ENCODE measurements at places on chromosomes 16 and 17. TPM values are rescaled to one million over a fixed set of nuclear protein-coding genes. Genes with fewer than 3 reads are reported as not detected.

DNA sequence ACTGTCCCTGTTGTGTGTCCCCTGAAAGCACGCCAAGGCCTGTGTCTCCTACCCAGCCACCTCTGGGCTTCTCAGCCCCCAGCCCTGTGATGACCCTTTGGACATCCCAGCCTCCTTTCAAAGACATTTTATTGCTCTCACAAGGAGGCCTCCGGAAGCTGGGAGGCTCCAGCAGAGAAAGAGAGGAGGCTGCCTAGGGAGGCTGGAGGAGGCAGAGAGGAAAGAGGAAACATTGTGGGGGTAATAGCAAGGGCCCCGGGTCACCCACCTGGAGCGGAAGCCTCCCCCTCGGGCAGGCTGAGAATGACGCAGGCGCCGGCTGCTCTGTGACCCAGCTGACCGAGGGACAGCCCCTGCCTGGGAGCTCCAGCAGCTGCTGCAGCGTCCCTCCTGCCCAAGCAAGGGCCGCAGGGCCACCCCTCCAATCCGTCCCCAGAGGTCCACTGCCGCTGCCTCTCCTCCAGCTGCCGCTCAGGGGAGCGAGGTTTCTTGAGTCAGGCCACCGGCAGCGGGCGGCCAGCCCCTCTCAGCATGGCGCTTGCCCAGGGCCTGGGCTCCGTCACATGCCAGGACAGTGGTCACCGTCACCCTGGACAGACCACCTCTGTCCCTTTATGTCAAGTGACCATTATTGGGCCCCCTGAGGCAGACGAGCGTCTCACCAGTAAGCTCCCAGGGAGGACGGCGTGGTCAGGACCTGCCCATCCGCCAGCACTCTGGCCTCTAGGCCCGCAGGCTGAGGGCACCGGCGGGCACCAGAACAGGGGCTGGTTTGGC, 29.3 kb downstream of the ACTG1 start:
- H3K27me3 ChIP-seq = peaks cover 73% of the 10 kb centered on the region
- no peak overlapping the region for H3K27ac ChIP-seq
- DNase-seq = peak; percentile 58
- no peaks in the 10 kb centered on the region for H3K36me3 ChIP-seq

Gene CXCL16
- total RNA-seq = 0.43 TPM

DNA sequence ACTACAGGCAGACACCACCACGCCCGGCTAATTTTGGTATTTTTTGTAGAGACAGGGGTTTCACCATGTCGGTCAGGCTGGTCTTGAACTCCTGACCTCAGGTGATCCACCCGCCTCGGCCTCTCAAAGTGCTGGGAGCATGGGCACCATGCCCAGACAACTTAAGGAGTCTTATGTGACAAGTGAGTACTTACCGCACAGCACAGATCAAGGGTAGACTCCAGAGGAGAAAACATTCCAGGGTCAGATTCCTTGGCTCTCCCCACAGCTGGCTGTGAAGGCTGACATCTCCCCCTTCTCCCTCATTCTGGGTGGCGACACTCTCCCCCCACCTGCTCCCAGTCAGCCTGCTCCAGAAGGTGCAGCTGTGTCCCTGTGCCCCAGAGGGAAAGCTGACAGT, 10.6 kb downstream of the ZSCAN10 start:
- no peak for DNase-seq
- H3K27ac ChIP-seq = no peak overlapping the region
- H3K4me1 ChIP-seq = peaks cover 6% of the 10 kb centered on the region
- H3K27me3 ChIP-seq = no peaks in the 10 kb centered on the region
- H3K36me3 ChIP-seq = no peaks in the 10 kb centered on the region

- DNase-seq = no peak
- peaks cover 16% of the 10 kb centered on the region for H3K27me3 ChIP-seq
- H3K27ac ChIP-seq = no peak overlapping the region
- no peaks in the 10 kb centered on the region for H3K36me3 ChIP-seq
- no peaks in the 10 kb centered on the region for H3K4me1 ChIP-seq
Measured at GRCh38 chr16:80883816-80884215, 79.4 kb upstream of the CDYL2 start.

- H3K27me3 ChIP-seq = no peaks in the 10 kb centered on the region
- H3K4me3 ChIP-seq = no peak overlapping the region
- no peak for DNase-seq
- no peaks in the 10 kb centered on the region for H3K4me1 ChIP-seq
- H3K27ac ChIP-seq = no peak overlapping the region
Measured at GRCh38 chr17:16918443-16918842, 53.5 kb downstream of the TNFRSF13B start.

- peak overlapping the region; percentile 98 for H3K27ac ChIP-seq
- peaks cover 13% of the 10 kb centered on the region for H3K4me1 ChIP-seq
- no peaks in the 10 kb centered on the region for H3K36me3 ChIP-seq
- no peaks in the 10 kb centered on the region for H3K27me3 ChIP-seq
Measured at GRCh38 chr16:24729951-24730815, 732 bp downstream of the TNRC6A start.

Gene TMED6
- not detected for total RNA-seq

DNA sequence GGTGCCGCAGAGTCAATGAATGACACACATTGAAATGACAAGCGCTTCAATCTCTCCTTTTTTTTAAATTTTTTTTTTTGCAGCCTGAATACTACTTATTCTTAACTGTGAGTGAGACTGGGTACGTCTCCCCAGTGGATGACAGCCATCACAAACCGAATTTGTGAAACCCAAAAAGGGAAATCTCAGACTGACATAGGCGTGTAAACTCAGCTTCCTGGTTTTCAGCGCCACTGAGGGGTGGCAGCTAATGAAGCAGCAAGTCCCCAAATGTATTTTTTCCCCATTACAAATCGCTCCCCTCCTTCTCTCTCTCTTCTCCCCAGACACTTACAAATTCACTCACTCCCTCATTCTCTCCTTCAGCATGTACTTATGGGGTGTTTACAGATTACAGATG, 196.0 kb downstream of the MAF start:
- no peaks in the 10 kb centered on the region for H3K27me3 ChIP-seq
- DNase-seq = no peak
- H3K27ac ChIP-seq = no peak overlapping the region

DNA sequence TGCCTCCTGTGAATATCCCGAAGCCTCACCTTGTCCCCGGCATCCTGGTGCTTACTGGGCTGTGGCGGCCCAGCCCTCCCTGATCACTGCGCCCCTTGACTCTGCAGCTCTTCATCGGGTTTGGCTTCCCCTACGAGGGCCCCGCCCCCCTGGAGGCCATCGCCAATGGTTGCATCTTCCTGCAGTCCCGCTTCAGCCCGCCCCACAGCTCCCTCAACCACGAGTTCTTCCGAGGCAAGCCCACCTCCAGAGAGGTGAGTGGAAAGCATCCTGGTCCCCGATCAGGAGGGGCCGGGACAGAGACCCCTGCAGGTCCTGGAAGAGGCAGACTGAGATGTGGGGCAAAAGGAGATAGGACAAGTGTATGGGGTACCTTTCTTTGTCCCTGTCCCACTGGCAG, 72.1 kb downstream of the MGAT5B start:
- no peak for DNase-seq
- H3K27ac ChIP-seq = no peak overlapping the region
- no peaks in the 10 kb centered on the region for H3K36me3 ChIP-seq
- no peaks in the 10 kb centered on the region for H3K27me3 ChIP-seq
- H3K4me1 ChIP-seq = peaks cover 4% of the 10 kb centered on the region

GRCh38 chr16:64773638-64774037, 348.2 kb downstream of the CDH11 start:
- H3K4me3 ChIP-seq = no peak overlapping the region
- no peak overlapping the region for H3K27ac ChIP-seq
- no peaks in the 10 kb centered on the region for H3K27me3 ChIP-seq

Gene KSR1
- total RNA-seq = 16.4 TPM

GRCh38 chr17:33124871-33125551, 133.4 kb downstream of the SPACA3 start:
- peaks cover 11% of the 10 kb centered on the region for H3K27me3 ChIP-seq
- H3K4me3 ChIP-seq = no peak overlapping the region
- DNase-seq = no peak
- H3K36me3 ChIP-seq = no peaks in the 10 kb centered on the region
- H3K4me1 ChIP-seq = peaks cover 7% of the 10 kb centered on the region

Gene GTF3C1
- 60.9 TPM for total RNA-seq

Gene AP1G1
- 59.3 TPM for total RNA-seq

DNA sequence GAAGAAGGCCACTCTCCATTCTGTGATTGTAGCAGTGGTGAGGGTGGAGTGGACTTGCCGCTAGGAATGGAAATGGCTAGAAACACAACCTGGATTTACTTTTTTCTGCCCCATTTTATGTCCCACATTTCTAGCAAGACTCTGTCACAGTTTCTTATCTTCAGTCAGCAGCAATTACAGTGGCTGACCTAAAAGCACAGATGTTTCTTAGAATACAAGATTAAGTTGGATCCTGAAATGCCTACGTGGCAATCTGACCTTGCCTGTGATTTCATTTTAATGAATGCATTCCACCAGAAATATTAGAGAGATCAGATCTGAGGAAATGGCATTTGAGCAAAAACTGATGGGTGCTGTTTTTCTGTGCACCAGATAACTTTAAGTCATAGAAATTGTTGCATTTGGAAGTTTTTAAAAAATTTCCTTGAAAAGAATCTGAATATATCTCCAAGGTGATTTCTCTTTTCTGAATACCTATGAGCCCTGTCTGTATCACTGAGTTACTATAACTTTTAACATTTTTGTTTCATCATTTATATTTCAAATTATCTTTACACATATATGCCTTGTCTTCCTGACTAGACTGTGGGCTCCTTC, 5.4 kb downstream of the HEATR3 start:
- H3K27me3 ChIP-seq = no peaks in the 10 kb centered on the region
- DNase-seq = no peak

Gene HDAC5
- total RNA-seq = 71.0 TPM

DNA sequence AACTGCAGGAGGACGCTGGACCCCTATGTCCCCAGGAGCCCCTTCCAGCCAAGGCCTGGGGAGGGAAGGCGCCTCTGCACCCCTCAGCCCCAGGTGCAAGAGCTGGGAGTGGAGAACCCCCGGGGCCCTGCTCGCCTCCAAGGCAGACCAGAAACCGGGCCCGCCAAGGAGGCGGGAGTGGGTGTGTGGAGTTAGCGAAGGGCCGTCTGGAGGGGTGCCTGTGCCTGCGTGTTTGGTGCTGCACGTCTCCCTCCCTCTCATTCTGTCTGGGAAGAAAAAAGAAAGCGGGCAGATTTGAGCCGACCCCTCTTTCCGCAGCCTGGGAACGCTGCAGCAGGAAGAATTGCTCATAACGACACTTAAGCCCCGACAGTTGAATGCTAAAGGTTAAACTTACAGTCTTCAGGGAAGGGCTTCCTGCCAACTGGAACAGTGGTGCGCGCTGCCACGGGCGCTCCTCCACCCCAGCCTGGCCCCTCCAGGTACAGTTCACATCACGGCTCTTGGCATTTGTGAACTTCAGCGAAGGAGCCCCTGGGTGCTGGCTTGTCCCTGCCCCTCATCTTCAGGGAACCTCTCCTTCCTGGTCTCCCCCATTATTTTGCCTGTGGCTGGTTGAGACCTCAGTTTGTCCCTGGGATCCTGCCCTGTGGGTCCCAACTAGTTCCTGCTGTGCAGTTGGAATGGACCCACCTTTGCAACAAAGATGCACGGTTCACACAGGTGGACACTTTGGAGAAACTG, 19.2 kb upstream of the ZFHX3 start:
- no peak overlapping the region for H3K27ac ChIP-seq
- H3K27me3 ChIP-seq = peaks cover 97% of the 10 kb centered on the region
- H3K4me1 ChIP-seq = peaks cover 48% of the 10 kb centered on the region
- H3K4me3 ChIP-seq = peak overlapping the region; percentile 42
- H3K36me3 ChIP-seq = no peaks in the 10 kb centered on the region

Gene EPX
- total RNA-seq = not detected

GRCh38 chr16:88368036-88368435, 14.7 kb upstream of the ZNF469 start:
- H3K4me3 ChIP-seq = no peak overlapping the region
- no peaks in the 10 kb centered on the region for H3K4me1 ChIP-seq
- no peak overlapping the region for H3K27ac ChIP-seq
- DNase-seq = no peak
- no peaks in the 10 kb centered on the region for H3K36me3 ChIP-seq

Gene KCTD19
- total RNA-seq = 1.1 TPM

GRCh38 chr17:15261802-15262290, 3.3 kb downstream of the PMP22 start:
- H3K36me3 ChIP-seq = no peaks in the 10 kb centered on the region
- peak; percentile 45 for DNase-seq
- H3K4me1 ChIP-seq = peaks cover 8% of the 10 kb centered on the region
- no peak overlapping the region for H3K27ac ChIP-seq
- peak overlapping the region; percentile 57 for H3K4me3 ChIP-seq
- H3K27me3 ChIP-seq = peaks cover 97% of the 10 kb centered on the region

DNA sequence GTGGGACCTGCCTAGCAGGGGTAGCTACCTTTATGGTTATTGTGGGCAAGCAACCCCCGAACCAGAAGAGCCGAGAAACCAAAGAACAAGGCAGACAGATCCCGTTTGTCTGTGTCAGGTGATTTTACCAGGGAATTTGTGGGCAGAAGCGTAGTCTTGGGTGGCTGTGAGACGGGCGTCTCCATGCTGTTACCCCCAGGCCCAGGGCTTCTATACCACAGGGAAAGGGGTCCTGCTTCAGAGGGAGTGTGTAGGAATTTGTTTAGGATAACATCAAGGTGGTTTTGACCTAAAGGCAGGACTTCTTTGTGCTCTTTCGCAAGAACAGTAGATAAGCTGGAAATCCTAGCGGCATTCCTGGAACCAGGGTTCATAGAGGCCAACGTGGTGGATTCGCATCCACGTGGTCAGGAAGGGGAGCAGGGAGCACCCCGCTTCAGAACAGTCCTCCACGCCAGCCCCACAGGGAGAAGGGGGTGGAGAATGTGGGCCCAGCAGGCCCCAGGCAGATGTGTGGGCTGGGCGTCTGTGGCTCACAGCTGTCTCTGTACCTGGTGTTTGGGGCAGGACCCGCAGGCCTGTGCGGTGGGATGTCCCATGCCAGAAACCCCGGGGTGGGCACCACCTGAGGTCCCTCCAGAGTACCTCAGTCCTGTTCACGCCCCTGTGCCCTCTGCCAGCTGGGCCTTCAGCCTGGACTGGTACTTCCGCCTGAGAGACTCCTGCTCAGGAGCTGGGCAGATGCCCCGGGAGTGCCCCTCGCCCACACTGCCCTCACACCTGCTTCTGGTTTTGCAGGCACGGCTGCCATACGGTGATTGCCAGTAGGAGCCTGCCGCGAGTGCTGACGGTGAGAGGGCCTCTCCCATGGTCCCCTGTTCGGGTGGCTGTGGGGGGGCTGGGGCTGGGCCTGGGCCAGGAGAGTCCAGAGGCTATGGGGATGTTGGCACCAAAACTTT, 4.1 kb downstream of the DECR2 start:
- H3K27me3 ChIP-seq = no peaks in the 10 kb centered on the region
- no peaks in the 10 kb centered on the region for H3K36me3 ChIP-seq
- no peak overlapping the region for H3K27ac ChIP-seq
- H3K4me3 ChIP-seq = no peak overlapping the region
- H3K4me1 ChIP-seq = no peaks in the 10 kb centered on the region
- DNase-seq = no peak

- H3K27me3 ChIP-seq = no peaks in the 10 kb centered on the region
- peak; percentile 93 for DNase-seq
- H3K27ac ChIP-seq = peak within 1 kb of the TSS; percentile 54
- peak within 1 kb of the TSS; percentile 75 for H3K4me3 ChIP-seq
- H3K4me1 ChIP-seq = peaks cover 11% of the 10 kb centered on the region
- H3K36me3 ChIP-seq = peaks cover 8% of the 10 kb centered on the region
Measured at GRCh38 chr17:6640536-6641246, at the start of the genes KIAA0753 and TXNDC17. Gene KIAA0753 (minus strand): TSS chr17:6640711. CDS start chr17:6635103, 5,608 bp downstream. Gene TXNDC17 (plus strand): TSS chr17:6641060. CDS start chr17:6641083, 23 bp downstream.

Gene PIMREG
- total RNA-seq = 151 TPM

Measured in neural progenitor cell (in vitro differentiated cells).